ENCODE measurements at places on chromosomes 1 and 21.
A peak's percentile ranks its signal among the peaks of the same experiment; 100 is the strongest.

- no peak for DNase-seq
These were observed 6.6 kb downstream of the SLC2A5 start for GRCh38 chr1:9062846-9063245.

DNA sequence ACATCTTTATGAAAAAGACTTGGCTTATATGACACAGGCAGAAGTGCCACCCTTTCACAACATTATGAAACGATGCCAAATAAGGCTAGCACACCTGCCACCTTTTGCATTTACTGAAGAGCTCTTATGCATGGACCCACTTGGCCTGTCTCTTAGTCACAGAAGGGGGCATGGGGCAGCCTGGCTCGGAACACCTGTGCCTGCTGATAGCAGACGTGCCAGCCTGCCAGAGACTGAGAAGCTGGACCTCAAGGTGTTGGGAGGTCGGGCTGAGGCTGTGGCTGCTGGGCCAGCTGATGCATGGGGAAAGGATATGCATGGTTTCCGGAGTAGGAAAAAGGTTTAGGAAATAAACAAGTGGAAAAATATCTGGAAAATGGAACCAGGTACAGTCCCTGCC, 21.5 kb downstream of the RCAN1 start:
- no peak for DNase-seq

- DNase-seq: no peak
These were observed 2.0 kb downstream of the ASCL5 start for GRCh38 chr1:201125019-201125418.

- DNase-seq: no peak
These were observed 380.4 kb downstream of the DPYD start for GRCh38 chr1:97540346-97540888.

DNA sequence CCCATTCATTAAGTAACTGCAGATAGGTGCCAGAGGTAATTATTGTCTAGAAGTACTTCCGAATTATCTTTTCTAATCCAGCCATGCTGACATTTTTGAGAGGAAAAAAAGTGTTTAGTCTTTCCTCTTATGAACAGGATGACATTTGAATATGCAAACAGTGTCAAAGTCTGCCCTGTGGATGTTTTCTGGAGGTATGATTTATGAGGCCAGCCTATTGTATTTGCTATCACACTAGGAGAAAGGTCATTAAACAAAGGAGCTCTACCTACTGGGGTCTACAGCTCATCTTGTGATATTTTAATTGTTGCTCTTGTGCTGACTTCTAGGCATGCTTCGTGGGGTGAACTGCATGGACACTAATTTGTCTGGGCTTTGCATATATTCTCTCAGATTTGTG, 559.7 kb upstream of the CAMK1G start:
- DNase-seq: no peak

DNA sequence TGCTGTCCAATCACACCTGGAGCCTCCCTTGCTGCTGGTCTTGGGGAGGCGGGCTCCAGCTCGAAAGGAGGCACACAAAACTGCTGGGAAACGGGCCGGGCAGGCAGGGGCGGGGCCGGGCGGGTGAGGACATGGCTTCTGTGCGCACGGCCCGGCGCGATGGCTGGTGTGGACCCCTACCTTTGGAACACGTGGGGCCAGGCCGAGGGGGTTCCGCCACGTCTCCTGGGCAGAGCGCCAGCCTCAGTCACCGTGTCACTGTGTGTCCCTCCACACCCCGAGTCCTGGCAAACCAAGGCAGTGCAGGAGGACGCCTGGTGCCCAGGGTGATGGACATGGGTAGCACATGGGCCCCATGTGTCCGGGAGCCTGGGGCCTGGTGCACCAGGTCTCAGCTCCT, 42.0 kb upstream of the ADARB1 start:
- no peak for DNase-seq

GRCh38 chr21:36860736-36861594, 105.5 kb downstream of the HLCS start:
- peak; percentile 91 for DNase-seq
